ENCODE measurements at places on chromosomes 4 and X.

DNA sequence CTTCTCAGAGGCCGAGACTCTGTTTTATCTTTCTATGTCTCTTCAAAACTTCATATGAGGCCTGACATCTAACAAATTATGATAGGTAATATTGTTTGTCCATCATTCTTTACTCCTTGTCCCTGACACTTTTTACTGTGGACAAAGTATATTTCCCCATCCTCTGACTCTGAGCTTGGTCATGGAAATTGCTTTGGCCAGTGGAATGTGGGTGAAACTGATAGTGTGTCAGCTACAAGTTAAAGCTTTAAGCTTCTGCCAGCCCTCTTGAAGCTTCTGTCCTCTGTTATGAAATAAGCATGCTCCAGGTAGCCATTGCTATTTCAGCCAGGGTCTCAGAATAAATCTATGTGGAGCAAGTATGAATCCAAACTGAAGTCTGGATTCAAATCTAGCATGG lies 604.6 kb downstream of the BCOR start:
- no peak for DNase-seq

GRCh38 chrX:44244008-44244407 lies 99.5 kb downstream of the EFHC2 start:
- no peak for DNase-seq

GRCh38 chr4:85126991-85127591 lies 160.6 kb upstream of the WDFY3 start:
- DNase-seq: no peak

DNA sequence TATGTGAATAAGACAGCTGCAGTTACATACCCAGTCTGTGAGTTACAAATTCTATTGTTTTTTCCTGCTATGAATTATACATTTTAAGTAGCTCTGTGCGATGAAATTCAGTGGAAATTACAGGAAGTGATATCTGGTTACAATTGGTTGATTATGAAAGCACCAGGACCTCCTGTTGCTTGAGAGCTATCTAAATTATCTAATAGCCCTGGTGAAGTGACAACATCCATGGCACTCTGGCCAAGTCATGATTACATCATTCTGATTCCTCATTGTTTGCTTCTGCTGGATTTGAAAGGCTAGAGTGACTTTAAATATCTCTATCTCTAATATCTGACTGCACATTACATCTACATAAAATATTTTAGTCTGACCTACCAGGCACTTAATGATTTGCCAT lies 515.0 kb downstream of the CFAP47 start:
- no peak for DNase-seq

DNA sequence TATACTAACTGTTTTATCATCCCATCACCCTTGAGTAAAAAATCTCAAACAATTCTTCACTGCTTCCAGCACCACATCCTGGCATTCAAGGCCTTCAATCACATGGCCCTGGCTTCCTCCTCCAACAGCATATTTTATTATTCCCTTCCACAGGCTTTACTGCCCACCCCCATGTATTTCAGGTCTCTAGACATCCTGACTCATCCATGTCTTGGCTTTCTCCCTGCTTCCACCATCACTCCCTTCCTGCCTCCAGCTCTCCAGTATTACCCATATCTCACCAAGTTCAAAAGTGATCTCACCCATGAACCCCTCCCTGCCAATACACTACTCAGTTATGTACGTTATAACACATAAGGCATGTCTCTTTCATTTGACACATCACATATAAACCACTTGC lies 34.7 kb upstream of the PLAC1 start:
- no peak for DNase-seq

- DNase-seq: no peak
Measured at GRCh38 chr4:134560728-134561127, 359.1 kb upstream of the PABPC4L start.

- DNase-seq: no peak
Measured at GRCh38 chr4:118265312-118266144, 87.3 kb downstream of the PRSS12 start.

DNA sequence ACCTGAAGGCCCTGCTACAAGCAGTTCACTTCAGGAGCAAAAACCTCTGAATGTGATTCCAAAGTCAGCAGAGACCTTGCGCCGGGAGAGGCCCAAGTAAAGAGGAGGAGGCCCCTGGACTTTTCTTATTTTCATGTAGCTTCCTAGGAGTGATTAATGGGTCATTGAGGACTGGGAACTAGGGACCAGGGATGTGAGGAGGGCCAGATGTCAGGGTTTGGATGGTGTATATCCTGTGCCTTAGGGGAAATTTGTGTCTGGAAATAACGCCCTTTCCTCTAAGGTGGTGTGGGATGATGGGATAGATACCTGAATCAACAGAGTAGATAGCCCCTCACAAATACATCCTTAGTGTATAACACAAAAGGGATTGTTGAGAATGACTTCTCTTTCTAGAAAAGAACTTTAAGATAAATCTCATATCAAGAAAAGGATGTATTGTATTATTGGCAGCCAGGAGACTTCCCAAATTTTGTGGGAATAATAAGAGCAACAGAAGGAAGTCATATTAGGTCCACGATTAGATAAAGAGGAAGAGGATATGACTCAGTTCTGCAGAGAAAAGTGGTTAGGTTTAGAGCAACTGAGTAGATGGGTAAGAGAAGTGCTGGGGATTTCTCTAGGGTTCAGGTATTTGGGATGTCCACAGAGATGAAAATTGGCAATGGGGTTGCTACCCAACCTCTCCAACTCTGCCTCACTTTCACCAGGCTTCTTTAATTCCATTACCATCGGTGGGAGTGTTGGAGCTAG lies 1.1 kb downstream of the ITGB1BP2 start:
- no peak for DNase-seq

DNA sequence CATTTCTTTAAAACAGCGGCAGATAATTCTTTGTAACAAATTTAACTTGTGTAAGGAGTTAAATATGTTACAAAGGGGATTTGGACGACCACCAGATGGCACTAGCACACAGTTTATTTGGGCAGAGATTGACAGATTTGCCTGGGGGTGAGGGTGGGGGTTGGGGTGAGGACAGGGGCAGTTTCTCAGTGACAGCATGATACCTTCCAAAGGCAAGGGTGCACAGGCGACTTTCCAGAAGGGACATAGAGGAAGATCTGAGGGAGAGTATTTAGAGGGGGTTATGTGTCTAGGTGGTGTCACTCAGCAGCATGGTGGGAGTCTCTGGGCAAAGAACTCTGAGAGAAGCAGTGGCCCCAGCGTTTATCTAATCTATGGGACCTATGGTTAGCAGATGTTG lies 9.6 kb upstream of the TMA16 start:
- peak; percentile 31 for DNase-seq

GRCh38 chrX:73841337-73841736 lies 278.3 kb downstream of the CHIC1 start:
- DNase-seq: no peak

DNA sequence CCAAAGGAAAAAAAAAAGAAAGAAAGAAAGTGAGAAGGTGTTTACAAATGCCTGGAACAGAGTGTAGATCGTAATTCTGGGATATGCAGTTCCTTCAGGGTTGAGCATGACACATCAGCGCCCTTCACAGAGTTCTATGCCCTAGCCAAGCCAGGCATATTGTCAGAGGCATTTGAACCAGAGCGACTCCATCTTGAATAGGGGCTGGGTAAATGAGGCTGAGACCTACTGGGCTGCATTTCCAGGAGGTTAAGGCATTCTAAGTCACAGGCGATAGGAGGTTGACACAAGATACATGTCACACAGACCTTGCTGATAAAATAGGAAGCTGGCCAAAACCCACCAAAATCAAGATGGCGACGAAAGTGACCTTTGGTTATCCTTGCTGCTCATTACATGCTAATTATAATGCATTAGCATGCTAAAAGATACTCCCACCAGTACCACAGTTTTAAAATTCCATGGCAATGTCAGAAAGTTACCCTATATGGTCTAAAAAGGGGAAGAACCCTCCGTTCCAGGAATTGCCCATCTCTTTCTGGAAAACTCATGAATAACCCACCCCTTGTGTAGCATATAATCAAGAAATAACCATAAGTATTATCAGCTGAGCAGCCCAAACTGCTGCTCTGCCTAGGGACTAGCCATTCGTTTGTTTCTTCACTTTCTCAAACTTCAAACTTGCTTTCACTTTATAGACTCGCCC lies 23.5 kb upstream of the LRBA start:
- no peak for DNase-seq

- DNase-seq: no peak
Measured at GRCh38 chrX:3545901-3546300, 167.5 kb downstream of the PRKX start.

- no peak for DNase-seq
Measured at GRCh38 chr4:13525606-13526281, 18.6 kb downstream of the NKX3-2 start.

DNA sequence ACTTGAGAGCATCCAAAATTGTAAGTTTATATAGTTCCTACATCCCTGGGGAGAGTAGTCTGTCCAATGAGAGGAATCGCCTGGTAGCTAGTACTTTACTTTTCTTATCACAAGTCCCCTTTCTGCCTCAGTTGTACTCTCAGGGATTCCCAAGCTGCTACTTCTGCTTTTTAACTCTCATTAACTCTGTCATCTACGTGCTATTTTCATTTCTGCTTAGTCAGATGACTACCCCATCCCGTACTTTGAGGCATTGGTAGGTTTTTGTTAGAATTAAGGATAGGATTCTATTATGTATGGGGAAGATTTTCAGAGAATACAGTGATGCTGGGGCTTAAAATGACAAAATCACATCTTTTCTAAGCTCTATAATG lies 24.7 kb downstream of the RBPJ start:
- DNase-seq: no peak

- no peak for DNase-seq
Measured at GRCh38 chrX:24298191-24298590, 15.7 kb downstream of the SUPT20HL2 start.

GRCh38 chr4:188822698-188823097 lies 683.5 kb downstream of the TRIML1 start:
- no peak for DNase-seq

- no peak for DNase-seq
Measured at GRCh38 chr4:6250984-6251295, 18.7 kb upstream of the WFS1 start.

GRCh38 chr4:77148078-77148477 lies 8.9 kb upstream of the CCNG2 start:
- DNase-seq: no peak

GRCh38 chr4:77728420-77728819 lies 90.7 kb downstream of the CNOT6L start:
- DNase-seq: no peak

DNA sequence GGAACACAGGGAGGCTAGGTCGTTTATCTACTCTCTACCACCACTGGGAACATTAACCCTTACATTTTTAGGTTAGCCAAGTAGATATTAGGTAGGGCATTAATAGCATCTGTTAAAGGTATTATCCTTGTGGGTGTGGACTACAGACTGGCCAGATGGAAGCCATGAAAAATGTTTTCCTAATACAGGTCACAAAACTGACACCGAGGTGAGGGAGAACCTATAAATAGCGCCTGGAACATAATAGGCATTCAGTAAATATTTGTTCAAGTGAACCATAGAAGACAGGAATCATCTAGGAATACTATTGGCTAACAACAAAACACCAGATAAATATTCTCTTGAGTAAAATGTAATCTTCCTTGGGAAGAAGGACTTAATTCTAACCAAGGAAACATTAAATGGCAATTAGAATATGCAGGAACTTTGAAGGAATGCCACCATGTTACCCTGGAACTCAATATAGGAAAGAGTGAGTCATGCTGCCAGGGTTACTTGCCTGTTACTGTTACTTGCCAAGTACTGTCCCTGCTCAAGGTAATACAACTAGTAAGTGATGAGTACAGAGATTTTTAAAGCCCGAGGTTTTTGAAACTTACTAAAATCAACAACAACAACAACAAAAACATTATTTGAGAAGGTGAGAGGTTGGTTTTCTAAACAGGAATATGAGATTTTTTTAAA lies 79.0 kb downstream of the SOX3 start:
- DNase-seq: no peak

- no peak for DNase-seq
Measured at GRCh38 chr4:72375073-72375736, 193.8 kb downstream of the ADAMTS3 start.

GRCh38 chr4:112251019-112251643 lies 19.5 kb downstream of the AP1AR start:
- DNase-seq: no peak

GRCh38 chr4:113707048-113707447 lies 54.5 kb downstream of the CAMK2D start:
- DNase-seq: no peak
